Kidney (tissue), 22 donors: ENCODE measurements at places on chromosomes 2 and 18.

DNA sequence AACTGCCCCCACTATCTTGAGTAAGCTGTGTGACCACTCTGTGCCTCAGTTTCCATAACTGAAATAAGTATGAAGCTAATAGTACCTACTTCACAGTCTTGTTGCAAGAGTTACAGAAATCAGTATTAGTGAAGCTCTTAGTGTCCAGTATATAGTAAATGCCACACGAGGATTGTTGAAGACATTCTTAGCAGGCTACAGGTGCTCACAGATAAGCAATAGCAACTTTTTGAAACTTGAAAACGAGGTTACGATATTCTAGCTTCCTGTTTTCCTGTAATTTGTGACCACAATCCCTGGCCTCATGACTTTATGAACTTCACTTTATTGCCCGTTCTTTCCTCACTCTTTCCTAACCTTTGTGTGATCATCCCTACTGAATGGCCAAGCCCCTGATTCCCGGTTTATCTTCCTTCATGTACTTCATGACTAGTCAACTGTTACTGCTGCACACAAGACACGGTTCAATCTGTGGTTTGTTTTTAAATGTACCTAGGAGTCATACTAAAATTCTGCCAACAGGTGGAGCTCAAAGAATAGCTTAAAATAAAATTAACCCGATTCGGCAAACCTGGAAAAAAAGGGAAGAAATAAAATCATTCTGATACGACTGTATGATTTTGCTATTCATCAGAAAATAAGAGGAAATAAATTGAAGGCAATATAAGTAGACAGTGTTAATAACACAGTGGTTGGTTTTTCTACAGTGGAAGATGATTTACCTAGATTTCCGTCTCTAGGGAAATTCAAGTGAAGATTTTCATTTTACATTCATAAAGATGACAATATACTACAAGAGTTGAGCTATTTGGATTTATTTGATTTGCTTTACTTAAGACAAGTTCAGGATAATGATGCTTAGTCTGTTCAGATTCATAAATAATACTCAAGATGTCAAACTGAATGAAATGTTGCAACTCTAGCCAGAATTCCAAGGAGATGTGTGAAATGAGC, 38.1 kb upstream of the STAT1 start:
- peak; percentile 81 for DNase-seq

DNA sequence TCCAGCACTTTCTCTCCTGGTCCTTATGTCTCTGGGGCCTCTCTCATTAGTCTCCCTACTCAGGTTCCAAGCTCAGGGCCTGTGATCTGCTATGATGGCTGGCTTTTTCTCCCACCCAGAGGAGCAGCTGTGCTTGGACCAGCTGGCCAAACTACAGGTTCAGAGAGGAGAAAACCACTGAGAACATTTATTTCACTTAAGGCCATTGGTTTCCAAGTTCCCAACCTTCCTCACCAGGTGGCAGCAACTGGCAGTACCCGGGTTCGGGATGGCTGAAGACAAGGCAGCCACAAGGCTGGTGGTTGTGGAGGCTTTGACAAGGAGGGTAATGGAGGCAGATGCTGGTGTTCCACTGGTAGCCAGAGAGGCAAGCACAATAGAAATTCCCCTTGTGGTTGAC, 29.9 kb upstream of the SELENOI start:
- DNase-seq: no peak

DNA sequence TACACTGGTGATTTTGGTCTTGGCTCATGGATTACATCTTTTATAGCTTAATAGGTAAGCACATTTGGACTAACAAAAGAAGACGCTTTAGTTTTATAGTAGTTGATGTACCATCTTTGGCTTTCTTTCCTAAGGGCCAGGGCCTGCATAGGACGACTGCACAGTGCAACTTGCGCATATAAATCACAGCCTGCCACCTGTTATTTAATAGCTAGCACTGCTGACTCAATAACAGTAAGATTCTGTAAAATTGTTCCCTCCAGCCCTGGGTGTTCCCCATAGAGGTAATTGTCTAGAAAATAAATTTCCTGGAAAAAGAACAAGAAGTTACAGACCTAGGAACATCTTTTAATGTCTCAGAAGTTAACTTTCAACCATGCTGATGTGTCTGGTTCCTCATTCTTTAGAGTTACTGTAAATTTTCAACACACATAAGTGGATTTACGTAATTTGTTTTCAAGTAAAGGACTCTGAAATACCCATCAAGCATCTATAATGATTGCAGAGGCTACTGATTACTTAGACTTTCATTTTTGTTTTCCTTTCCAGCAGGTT, 594.2 kb upstream of the NXPH2 start:
- DNase-seq: no peak

- no peak for DNase-seq
These were observed 494.4 kb downstream of the TMX3 start for GRCh38 chr18:68220458-68220857.

- DNase-seq: no peak
These were observed 19.9 kb downstream of the GPATCH11 start for GRCh38 chr2:37104178-37104577.

GRCh38 chr2:217471319-217471718, 531.5 kb downstream of the TNS1 start:
- DNase-seq: no peak
